Urothelium cell line (cell line): ENCODE measurements at places on chromosomes 1 and 21.

GRCh38 chr1:11703357-11704193 lies 12.1 kb downstream of the DRAXIN start:
- DNase-seq = no peak

DNA sequence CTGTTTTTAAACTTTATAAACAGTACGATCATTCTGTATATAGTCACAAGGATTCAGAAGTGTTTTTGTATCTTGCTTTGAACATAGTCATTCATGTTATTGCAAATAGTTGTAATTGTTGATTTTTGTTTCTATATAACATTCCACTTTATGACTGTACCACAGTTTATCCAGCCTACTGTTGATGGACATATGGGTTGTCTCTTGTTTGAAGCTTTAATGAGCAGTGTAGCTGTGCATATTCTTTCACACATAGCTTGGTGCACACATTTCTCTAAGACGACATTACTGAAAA lies 6.1 kb downstream of the CD101 start:
- DNase-seq = no peak

GRCh38 chr1:3524556-3525203 lies 70.2 kb downstream of the ARHGEF16 start:
- no peak for DNase-seq

DNA sequence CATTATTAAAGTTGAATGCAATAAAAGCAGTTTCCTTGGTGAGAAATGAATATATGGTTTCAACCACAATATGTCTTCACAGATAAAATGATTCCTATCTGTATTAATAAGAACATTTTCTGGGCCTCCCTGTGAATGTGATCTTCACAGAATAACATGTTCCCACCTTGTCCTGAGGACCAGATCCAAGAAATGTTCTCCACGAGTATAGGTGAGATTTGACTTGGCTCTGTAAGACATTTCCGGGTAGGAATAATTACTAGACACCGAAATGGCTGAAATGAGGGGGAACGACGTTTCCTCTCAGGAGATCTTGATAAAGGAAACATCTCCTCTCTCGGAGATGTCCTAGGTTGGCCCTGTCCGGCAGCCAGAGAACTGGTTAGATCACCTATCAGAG lies 61.4 kb downstream of the CLIC6 start:
- no peak for DNase-seq

GRCh38 chr1:19723874-19724273 lies 59.2 kb downstream of the HTR6 start:
- no peak for DNase-seq

DNA sequence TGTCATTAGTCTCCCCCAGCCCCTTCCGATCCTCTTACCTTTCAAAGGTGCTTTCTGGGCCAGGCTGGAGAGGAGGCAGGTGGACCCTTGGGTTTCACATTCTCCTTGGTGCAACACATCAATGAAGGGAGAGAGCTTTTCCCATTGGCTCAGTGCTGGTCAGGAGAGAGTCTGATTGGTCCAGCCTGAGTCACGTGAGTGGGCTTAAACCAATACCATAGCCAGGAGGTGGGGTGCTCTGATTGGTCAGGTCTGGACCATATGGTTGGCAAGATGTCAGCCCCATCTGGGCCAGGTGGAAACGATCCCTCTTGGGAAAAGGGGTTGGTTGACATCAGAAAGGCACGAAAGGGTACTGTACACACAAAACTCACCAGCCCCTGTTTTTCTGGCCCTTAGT lies 44.8 kb upstream of the ABCG1 start:
- DNase-seq = no peak

- no peak for DNase-seq
Measured at GRCh38 chr1:200238311-200238710, 171.5 kb downstream of the ZNF281 start.

DNA sequence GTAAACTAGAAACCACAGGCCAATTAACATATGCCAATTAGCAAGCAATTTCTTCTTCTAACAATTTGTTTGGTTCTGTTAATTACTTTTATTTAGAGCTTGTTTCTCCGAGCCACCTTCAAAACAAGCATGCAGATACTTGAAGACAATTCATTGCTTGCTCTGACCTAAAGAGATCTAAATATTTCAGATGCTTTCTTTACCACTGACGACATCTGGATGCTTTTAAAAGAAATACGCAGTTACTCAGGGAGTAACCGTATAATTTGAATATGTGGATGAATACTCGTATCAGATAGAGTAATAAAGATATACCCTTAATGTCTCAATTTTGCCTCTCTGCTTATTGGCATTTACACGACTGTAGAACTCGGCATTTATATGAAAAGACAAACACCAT lies 390.0 kb downstream of the DISC1 start:
- DNase-seq = no peak

- no peak for DNase-seq
Measured at GRCh38 chr1:222600281-222600680, 10.5 kb upstream of the TAF1A start.

DNA sequence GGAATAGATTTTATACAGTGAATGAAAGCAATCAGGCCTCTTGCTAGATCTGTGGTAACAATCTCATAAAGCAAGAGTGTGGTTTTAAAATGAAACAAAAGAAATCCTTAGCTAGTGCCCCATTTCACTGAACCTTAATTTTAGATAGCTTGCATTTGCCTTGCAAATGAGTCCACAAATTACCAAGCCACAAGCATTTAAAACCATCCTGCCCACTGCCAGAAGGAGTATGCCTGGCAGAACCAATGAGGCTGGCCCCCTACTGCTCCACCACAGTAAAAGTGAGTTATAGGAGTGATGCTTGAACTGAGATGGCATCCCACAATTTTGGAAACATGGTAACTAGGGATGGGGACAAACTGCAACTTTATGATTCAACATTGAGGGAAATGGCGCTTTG lies 206.4 kb upstream of the LMO4 start:
- DNase-seq = no peak

- DNase-seq = no peak
Measured at GRCh38 chr1:170221495-170221894, 75.7 kb downstream of the NTMT2 start.

- DNase-seq = no peak
Measured at GRCh38 chr1:165452336-165453130, 7.6 kb upstream of the RXRG start.

DNA sequence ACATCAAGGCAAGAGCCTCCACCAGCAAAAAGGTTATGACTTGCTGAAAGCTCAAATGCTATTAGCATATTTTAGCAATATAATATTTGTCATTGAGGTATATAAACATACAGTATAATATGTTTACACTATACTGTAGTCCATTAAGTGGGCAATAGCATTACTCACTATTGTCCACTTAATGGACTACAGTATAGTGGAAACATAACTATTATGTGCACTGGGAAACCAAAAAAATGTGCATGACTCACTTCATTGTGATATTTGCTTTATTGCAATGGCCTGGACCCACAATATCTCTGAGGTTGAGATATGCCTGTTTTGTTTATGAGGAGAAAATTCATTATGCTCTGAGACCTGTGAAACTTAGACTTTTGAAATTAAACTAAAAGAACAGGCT lies 300.0 kb downstream of the BARHL2 start:
- no peak for DNase-seq

DNA sequence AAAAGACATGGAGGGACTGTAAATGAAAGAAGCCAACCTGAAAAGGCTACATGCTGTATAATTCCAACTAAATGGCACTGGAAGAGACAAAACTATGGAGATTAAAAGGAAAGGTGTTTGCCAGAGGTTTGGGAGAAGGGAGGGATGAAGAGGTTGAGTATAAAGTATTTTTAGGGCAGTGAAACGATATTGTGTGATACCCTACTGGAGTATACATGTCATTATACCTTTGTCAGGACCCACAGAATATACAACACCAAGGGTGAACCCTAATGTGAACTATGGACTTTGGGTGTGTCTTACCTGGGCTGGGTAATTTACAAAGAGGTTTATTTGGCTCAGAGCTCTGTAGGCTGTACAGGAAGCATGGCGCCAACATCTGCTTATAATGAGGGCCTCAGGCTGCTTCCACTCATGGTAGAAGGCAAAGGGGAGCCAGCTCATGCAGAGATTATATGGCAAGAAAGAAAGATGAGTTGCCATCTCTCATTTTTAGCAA lies 73.4 kb downstream of the CD2 start:
- no peak for DNase-seq

DNA sequence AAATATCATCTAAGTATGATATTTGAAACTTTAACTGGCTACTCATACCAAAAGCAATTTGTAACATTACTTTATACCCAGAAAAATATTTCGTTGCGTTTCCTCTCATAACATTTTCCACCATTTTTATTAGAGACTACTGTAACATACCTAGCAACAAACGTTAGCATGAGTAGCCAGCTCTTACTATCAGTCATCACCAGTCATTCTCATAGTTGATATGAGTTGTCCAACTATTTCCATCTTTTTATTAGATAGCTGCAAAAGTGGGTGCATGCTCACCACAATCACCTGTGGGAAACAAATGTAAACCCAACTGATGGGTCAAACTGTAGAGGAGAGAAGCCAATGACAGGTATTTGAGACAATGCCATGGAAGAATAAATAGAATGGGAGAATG lies 114.6 kb downstream of the AKT3 start:
- no peak for DNase-seq

DNA sequence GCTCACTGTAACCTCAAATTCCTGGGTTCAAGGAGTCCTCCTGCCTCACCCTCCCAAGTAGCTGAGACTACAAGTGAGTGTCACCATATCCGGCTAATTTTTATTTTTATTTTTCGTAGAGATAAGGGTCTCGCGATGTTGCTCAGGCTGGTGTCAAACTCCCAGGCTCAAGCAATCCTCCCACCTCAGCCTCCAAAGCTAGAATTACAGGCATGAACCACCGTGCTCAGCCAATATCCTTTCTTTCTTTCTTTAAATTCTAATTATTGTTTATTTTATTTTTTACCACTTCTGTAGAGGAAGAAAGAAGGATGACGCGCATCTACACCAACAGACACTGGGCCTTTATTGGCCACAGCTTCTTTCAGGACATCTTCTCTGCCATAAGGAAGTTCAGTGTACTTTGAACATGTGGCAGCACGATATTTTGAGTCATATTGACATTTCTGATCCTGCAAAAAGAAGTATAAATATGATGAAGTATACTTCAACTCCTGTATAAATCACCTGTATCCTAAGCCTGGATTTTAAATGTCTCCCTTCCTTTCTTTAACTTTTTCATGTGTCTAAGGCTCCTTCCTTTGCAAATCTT lies 15.8 kb downstream of the CTSS start:
- DNase-seq = no peak

DNA sequence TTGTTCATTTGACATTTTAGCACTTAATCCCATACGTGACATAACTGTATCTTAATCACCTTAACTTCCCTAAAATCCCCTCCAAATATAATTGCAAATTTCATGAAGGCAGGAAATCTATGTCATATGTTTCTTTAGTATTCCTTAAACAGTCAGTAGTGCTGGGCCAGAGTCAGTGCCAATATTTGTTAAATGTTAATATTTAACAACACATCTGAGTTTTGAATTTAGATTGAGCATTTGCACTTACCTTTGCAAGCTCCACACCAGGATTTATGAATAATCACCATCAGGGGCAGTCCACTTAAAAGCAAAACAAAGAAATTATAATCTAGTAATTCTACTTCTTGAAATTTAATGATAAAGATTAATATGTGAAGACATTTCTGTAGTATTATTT lies 5.3 kb downstream of the KTI12 start:
- no peak for DNase-seq

GRCh38 chr1:202270871-202271326 lies 70.8 kb downstream of the UBE2T start:
- DNase-seq = no peak

DNA sequence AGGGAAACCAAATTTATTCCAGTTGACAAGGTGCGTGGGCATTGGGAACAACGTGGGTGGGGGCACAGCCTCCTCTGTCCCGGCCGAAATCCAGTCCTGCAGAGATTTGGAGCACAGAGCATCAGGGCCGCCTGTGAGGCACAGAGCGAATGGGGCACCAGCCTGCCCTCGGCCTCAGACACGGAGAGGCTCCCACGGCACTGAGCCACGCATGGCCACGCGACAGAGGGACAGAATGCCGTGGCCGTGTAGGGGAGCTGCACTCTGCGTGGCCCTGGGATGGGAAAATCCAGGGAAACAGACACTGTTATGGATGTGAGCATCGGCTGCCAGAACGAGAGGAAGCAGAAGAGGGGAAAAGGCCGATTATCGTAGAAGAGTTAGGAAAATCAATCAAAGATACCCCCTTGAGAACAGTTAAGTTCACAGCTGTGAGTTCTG lies 13.5 kb upstream of the C1orf159 start:
- no peak for DNase-seq

- peak; percentile 21 for DNase-seq
Measured at GRCh38 chr1:86517336-86517735, 29.5 kb upstream of the CLCA4 start.

DNA sequence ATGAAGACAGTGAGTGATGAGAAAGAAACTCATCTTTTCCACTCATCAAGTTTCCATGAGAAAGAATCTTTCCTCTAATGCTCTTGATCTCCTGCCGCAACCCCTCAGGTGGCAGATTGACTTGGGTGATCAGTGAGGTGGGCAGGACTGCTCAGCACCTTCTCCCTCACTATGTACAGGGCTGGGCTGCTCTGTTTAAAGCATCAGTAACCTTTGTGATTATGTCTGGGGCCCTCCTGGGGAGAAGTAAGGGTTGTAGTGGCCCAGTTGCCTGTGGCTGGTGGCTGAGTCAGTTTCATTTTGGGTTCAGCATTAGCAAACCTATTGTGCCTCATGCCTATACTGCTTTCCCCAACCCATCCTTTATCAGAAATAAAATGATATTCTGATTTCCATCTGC lies 366.0 kb downstream of the TTLL7 start:
- no peak for DNase-seq

- DNase-seq = peak; percentile 41
Measured at GRCh38 chr1:200558866-200559459, 61.6 kb downstream of the KIF14 start.

- no peak for DNase-seq
Measured at GRCh38 chr1:12527564-12527963, 90.4 kb downstream of the DHRS3 start.

DNA sequence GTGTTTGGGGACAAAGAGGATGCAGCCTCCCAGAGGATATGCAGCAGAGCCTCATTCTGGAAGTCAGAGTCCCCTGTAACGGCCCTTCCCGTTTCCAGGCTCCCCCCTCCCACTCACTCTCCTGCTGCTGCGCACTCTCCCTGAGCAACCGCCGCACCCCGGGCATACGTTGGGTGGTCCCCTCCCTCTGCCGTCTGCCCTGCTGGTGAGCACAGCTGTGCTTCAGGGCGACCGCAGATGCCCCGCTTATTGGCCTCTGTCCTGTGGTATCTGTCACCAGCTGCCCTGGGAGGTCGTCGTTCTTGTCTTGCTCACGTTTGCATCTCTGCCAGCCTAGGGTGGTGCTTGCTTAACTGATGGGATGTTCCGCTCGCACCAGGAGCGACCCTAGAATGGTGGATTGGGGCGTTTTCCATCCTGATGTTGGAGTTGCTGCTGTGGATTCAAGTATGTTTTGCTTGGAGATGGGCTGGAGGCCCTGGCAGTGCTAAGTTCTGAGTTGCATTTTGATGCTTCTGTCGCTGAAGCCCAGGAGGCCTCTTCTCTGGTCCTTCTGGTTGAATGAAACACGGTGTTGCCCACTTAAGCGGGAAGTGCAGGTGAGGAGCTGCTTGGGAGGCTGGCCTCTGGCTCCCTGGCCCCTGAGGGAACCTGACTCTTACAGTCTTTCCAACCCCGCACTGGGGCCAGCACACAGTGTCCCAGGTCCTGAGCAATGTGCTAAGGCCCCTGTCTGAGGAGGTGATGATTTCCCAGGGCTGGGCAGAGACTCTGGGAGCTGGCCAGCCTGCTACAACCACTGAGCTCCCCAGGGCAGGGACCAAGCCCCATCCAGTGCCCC lies 3.2 kb downstream of the TMEM201 start:
- no peak for DNase-seq

- no peak for DNase-seq
Measured at GRCh38 chr21:44508711-44509445, 31.1 kb downstream of the KRTAP10-1 start.
